Fibroblast of lung (primary cell): ENCODE measurements at places on chromosomes 13 and 19.
A peak's percentile ranks its signal among the peaks of the same experiment; 100 is the strongest.

GRCh38 chr13:50244713-50245574, 229.7 kb downstream of the KCNRG start:
- DNase-seq, result peak; percentile 94
- no peak overlapping the region for H3K4me3 ChIP-seq
- no peak overlapping the region for H3K27ac ChIP-seq
- peaks cover 7% of the 10 kb centered on the region for H3K4me1 ChIP-seq

DNA sequence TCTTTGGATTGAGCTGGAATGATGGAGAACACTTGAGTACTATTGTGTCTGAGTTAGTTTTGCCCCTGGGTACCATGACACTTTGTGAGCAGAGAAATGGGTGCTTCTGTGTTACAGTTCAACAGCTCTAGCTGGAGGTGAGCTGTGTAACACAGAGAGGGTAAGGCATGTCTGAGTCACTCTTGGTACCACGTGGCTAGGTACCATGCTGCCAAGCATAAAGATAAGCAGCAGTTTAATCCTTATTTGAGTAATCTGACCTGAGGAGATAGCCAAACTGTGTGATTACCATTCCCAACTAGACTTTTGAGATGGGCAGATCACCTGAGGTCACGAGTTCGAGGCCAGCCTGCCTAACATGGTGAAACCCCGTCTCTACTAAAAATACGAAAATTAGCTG, 122.0 kb downstream of the OLFM4 start:
- no peak overlapping the region for H3K27ac ChIP-seq
- H3K36me3 ChIP-seq, result no peaks in the 10 kb centered on the region
- no peak overlapping the region for H3K4me3 ChIP-seq
- no peaks in the 10 kb centered on the region for H3K27me3 ChIP-seq

DNA sequence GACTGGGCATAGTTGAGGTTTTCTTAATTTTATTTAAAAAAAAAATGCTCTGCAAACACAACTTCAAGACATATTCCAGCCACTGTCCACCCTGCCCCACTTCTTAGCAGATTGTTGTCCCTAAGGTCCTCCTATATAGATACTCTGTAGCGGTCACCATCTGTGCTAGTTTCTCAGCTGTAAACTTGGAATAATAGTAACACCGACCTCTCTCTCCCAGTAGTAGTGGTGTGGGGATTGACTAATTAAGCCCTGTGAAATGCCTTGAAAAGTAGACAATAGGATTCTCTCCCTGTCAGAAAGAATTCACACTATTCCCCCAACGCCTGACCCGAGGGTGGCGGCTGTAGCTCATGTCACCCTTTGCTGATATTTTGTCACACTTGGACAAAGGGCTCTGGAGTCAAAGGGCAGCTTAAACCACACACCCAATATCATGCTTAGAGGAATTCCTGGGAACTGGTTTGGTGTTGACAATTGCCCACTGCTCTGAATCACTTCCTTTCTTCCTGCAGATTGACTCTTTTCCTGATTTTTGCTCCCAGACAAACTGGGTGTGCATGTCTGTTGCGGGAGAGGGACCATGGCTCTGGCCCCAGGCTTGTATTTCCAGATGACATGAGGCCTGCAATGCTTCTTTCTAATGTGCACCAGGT, 9.2 kb upstream of the SERP2 start:
- H3K27ac ChIP-seq, result no peak overlapping the region
- no peaks in the 10 kb centered on the region for H3K36me3 ChIP-seq
- H3K27me3 ChIP-seq, result no peaks in the 10 kb centered on the region
- peaks cover 12% of the 10 kb centered on the region for H3K4me1 ChIP-seq
- peak; percentile 36 for DNase-seq

GRCh38 chr13:72716776-72717175, 10.7 kb downstream of the MZT1 start:
- no peak overlapping the region for H3K4me3 ChIP-seq
- peaks cover 5% of the 10 kb centered on the region for H3K36me3 ChIP-seq
- no peaks in the 10 kb centered on the region for H3K4me1 ChIP-seq
- no peak for DNase-seq
- H3K27ac ChIP-seq, result no peak overlapping the region
- no peaks in the 10 kb centered on the region for H3K27me3 ChIP-seq

DNA sequence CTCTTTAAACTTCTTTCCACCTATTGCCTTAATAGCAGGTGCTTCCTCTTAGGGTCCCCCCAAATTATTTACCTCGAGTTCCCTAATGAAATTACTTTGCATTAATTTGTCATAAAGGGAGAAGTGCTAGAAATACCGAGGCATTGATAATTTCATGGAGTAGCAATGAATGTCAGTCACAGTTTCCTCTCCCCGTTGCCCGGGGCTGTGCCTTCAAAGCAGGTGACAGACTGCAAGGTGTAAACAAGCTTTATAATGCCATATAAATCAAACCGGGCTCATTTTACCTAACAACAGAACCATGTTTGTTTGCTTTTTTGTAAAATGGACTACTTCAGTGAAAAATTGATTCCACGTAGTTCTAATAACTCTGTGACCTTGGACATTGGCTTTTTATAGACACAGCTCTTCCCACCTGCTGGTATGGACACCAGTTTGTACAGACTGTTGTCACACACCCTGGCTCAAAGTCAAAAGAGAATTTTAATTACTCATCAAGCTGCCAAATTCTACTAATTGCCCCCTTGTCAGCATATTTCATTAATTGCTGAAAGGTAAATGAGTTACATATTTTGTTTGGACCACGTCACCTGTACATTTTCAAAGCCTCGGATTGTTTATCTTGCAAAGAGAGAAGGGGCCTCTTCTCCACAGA, 171.1 kb downstream of the STK24 start:
- no peak for DNase-seq
- H3K4me3 ChIP-seq, result no peak overlapping the region
- peaks cover 3% of the 10 kb centered on the region for H3K36me3 ChIP-seq
- no peaks in the 10 kb centered on the region for H3K27me3 ChIP-seq
- no peaks in the 10 kb centered on the region for H3K4me1 ChIP-seq
- H3K27ac ChIP-seq, result no peak overlapping the region

DNA sequence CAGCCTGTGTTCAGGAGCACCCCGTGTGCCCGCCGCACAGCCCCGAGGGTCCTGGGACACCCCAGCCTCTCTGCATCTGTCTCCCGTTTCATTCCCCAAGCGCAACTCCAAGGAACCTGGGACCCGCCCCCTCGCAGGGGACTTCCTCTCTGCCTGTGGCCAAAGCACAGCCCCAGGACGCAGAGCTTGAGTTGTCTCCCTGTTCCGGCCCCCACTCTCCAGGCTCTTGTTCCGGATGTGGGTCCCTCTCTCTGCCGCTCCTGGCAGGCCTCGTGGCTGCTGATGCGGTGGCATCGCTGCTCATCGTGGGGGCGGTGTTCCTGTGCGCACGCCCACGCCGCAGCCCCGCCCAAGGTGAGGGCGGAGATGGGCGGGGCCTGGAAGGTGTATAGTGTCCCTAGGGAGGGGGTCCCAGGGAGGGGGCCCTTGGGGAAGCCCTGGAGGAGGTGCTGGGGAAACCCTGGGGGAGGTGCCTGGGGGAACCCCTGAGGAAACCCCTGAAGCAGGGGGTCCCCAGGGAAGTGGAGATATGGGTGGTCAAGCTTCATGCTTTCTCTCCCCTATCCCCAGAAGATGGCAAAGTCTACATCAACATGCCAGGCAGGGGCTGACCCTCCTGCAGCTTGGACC, 1.3 kb downstream of the HCST start:
- H3K27ac ChIP-seq, result peak overlapping the region; percentile 45
- no peaks in the 10 kb centered on the region for H3K36me3 ChIP-seq
- no peaks in the 10 kb centered on the region for H3K27me3 ChIP-seq
- no peak overlapping the region for H3K4me3 ChIP-seq
- peak; percentile 78 for DNase-seq
- H3K4me1 ChIP-seq, result peaks cover 13% of the 10 kb centered on the region

DNA sequence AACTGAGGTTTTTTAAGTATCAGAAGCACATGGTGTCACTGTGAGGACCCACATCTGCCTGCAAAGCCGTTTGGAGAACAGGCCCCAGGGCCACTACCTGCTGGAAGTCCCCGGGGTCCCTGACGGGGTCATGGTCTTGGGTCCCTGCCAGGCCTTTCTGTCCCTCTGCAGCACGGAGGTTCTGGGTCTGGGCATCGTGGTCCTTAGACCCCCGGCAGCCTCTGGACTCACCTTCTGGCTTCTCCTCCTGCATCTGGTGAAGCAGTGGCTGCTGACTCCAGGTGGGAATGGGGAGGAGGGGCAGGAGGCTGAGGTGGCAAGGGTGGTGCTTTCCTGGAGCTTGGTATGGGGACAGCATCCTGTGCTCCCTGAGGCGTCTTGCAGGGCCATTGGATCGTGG, 198.6 kb downstream of the TEX29 start:
- no peak overlapping the region for H3K27ac ChIP-seq
- no peak overlapping the region for H3K4me3 ChIP-seq
- no peaks in the 10 kb centered on the region for H3K27me3 ChIP-seq
- H3K4me1 ChIP-seq, result no peaks in the 10 kb centered on the region
- DNase-seq, result no peak

DNA sequence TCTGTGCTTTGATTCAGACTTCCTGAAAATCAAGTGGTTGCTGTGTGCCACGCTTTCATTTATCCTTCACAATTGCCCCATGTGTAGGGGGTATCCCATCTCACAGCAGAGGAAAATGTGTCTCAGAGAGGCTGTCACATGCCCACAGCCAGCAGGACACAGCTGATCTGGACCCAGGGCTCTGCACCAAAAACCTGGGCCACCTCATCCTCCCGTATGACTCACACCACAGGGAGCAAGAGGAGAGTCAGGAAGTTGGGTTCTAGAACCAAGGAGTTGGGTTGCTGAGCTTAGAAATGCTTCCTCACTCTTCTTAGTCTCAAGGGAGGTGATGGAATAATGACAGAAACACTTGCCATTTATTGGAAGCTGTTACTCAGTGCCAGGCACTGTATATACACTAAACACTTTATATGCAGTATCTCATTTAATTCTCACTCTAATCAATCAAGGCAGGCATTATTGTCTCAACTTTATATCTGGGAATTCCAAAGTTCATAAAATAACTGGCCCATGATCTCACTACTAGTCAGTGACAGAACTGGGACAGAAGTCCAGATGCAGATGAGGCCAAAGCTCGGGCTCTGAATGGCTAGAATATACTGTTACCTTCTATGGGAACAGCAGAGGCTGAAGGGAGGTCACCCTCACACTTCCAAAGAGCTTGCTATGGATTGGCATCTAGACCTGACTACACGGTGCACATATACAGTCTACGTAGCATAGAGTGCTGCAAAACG, 47.7 kb upstream of the ATP12A start:
- H3K27ac ChIP-seq, result no peak overlapping the region
- no peaks in the 10 kb centered on the region for H3K36me3 ChIP-seq
- no peaks in the 10 kb centered on the region for H3K27me3 ChIP-seq
- no peaks in the 10 kb centered on the region for H3K4me1 ChIP-seq
- H3K4me3 ChIP-seq, result no peak overlapping the region
- DNase-seq, result no peak

DNA sequence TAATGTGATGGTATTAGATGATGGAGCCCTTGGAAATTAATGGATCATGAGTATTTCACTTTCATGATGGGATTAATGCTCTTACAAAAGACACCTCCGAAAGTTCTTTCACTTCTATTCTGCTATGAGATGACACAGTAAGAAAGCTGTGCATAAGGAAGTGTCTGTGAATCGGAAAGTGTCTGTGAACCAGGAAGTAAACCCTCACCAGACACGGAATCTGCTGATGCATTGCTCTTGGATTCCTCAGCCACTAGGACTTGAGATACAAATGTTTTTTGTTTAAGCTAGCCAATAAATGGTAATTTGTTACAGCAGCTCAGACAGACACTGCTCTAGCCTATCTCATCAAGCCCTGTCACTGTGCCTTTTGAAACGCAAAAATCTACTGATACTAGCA, 440.4 kb upstream of the PRR20A start:
- H3K27me3 ChIP-seq, result no peaks in the 10 kb centered on the region
- H3K4me1 ChIP-seq, result no peaks in the 10 kb centered on the region
- H3K36me3 ChIP-seq, result no peaks in the 10 kb centered on the region

- DNase-seq, result no peak
- H3K4me1 ChIP-seq, result peaks cover 3% of the 10 kb centered on the region
- H3K27me3 ChIP-seq, result peaks cover 35% of the 10 kb centered on the region
- peak overlapping the region; percentile 35 for H3K4me3 ChIP-seq
- H3K36me3 ChIP-seq, result no peaks in the 10 kb centered on the region
These were observed 840 bp upstream of the CCNA1 start for GRCh38 chr13:36431204-36432105.

GRCh38 chr19:13652810-13653590, 111.3 kb upstream of the MRI1 start:
- no peaks in the 10 kb centered on the region for H3K4me1 ChIP-seq
- H3K4me3 ChIP-seq, result no peak overlapping the region
- no peak for DNase-seq
- no peaks in the 10 kb centered on the region for H3K36me3 ChIP-seq
- H3K27me3 ChIP-seq, result peaks cover 3% of the 10 kb centered on the region

GRCh38 chr19:29578349-29578748, 27.7 kb upstream of the POP4 start:
- H3K27me3 ChIP-seq, result no peaks in the 10 kb centered on the region
- H3K4me1 ChIP-seq, result no peaks in the 10 kb centered on the region
- H3K4me3 ChIP-seq, result no peak overlapping the region

DNA sequence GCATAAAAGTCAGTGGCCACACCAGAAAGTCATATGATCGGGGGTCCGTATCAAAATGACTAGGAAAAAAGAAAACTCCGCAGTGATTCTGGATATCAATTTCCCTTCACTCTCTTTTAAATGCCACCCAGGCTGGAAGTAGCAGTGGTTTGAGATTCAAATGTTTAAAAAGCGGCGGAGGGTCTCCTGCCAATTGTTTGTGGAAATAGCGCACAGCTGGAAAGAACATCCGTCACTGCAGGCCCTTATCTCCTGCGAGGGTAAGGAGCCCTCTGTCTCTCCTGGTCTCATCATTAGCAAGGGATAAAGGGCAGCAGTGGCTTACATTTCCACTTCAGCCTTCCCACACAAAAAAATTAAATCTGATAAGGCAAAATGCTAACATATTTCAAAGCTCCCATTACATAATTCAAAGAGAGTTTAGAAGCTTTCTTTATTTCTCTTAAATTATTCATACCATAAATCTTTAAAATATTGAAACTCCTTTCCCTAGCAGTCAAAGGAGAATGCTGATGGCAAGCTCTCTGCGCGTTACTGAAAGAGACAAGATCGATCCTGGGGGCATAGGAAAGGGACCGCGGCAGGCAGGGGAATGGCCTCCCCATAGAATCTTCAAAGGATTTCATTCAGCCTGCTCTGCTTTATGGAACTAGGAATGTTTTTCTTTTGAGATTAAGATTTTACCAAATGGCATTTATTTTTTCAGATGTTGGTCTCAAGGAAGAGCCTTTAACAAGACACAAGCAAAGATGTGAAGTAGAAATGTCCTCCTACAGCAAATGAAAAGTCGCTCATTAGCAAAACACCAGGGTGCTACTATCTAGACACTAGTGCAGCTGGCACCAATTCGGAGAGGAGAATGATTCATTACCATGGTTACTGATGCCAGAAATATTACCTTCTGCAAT, 35.0 kb downstream of the AMER2 start:
- H3K27ac ChIP-seq, result no peak overlapping the region
- H3K27me3 ChIP-seq, result peaks cover 2% of the 10 kb centered on the region
- H3K4me3 ChIP-seq, result no peak overlapping the region
- no peaks in the 10 kb centered on the region for H3K4me1 ChIP-seq
- H3K36me3 ChIP-seq, result no peaks in the 10 kb centered on the region
